ENCODE measurements at places on chromosomes 16 and 17. TPM values are rescaled to one million over a fixed set of nuclear protein-coding genes. Genes with fewer than 3 reads are reported as not detected.

Gene TOX3
- 4.7 TPM for total RNA-seq

Gene TEKT5
- total RNA-seq, result not detected

Gene TP53TG3D
- 1.3 TPM for total RNA-seq

Gene SMIM22
- 18.7 TPM for total RNA-seq

Gene CCL4
- total RNA-seq, result not detected

All from suprapubic skin (tissue), 4 donors.